Activated T-cell treated with anti-CD3 and anti-CD28 coated beads for 4 hours (primary cell): ENCODE measurements at places on chromosomes 5 and 9.

GRCh38 chr5:13472842-13473241, 471.6 kb downstream of the DNAH5 start:
- DNase-seq: no peak

- DNase-seq: no peak
These were observed 200.6 kb upstream of the NR4A3 start for GRCh38 chr9:99621040-99621439.

- DNase-seq: no peak
These were observed 2104.1 kb upstream of the ACO1 start for GRCh38 chr9:30280229-30280900.

DNA sequence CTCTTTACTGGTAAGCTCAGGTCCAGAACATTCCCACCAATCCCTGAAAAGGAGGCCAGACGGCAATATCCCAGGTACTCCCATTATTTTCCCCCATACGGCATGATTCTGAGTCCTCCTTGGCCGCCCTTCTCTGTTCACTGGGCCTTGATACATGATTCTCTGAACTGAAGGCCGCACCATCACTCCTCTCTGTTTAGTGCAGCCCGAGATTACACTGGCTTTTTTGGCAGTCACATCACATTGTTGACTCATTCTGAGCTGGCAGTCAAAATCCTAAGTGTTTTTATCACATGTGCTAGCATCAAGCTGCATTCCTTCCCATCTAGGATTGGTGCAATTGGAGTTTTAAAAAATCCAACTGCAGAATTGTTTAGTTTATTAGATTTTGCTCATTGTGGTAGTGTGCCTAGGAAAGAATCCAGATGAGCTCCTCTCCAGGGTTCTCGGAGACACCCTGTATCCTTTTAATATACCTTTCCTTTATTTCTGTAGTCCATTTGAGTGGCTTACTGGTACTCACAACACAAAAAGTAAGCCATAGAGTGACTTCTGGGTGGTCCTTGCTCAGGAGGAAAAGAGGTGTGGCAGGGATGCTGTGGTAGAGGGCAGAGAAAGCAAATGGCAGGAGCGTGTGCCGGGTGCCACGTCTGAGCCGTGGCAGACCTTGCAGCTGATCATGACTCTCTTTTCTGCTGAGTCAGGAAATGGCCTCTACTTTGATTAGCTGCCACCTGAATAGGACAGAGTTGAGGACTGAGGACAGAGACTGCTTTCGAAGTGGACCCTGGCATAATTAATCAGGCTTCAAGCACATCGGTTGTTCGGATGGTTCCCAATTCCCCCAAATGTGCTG, 121.1 kb upstream of the IL12B start:
- no peak for DNase-seq

DNA sequence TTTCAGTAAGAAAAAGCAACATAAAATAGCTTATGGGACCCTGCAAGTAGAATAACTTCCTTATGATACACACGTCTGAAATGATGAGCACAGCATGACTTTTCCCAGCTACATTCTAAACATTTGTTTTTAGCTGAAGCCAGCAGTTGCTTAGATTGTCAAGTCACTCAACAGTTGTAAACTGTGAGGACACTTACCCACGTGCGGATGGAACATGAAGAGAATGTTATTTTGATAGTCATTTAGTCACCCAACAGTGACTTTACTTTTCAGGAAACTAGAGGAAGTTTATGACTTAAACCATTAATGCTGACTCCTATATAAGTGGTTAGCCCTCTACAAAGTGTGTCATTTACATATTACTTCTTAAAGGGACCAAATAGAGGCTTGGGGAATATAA, 3.0 kb downstream of the HACD4 start:
- no peak for DNase-seq

GRCh38 chr9:113476511-113476916, 13.0 kb downstream of the RGS3 start:
- DNase-seq: no peak

DNA sequence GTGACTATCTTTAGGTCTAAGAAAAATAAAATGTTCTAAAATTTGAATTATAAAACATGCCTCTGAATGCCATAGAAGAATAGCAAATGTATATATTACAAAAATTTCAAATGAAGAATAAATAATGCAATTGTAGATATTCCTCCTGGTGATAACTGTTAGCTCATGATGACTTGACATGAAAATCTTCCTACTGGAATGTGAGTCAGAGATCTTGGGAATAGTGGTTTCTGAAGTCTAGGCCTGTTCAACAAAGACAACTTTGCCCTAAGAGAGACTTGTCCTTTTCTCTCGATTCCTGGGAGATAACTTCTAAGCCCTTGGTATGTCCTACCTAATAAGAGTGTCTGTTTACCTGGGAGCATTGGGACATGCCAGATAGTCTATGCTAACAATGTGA, 746.3 kb upstream of the RIOK2 start:
- DNase-seq: no peak

- DNase-seq: no peak
These were observed 37.5 kb upstream of the RXRA start for GRCh38 chr9:134288746-134289145.

GRCh38 chr5:76427206-76428140, 24.4 kb downstream of the IQGAP2 start:
- no peak for DNase-seq

DNA sequence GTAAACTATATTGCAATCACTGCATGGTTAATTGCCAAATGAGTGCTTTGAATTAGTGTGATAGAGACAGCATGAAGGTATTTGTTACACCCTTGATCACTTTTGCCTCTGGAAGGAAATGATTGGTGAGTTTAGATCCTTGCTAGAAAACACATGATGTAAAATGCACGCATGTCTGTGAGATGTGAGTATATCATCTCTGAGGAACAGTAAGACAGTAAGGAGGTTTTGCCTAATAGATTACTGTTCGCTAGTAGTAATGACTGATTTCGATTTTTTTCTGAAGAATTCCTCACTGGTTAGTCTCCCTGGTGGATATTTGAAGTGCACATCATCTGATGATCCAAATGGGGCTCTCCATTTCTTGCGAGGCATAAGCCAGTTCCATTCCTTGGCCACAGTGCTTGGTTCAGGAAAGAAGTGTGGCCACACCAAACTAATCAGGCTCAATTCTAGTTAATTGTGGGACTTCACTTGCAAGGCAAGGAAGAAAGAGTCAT, 156.4 kb upstream of the ADRA1B start:
- no peak for DNase-seq

GRCh38 chr5:31317665-31318064, 124.2 kb downstream of the CDH6 start:
- DNase-seq: no peak

- DNase-seq: no peak
These were observed 134.0 kb upstream of the MYO10 start for GRCh38 chr5:17069995-17070511.

GRCh38 chr9:93007529-93008058, 50.9 kb upstream of the SUSD3 start:
- DNase-seq: no peak

GRCh38 chr5:144433140-144433822, 262.6 kb downstream of the KCTD16 start:
- DNase-seq: no peak

DNA sequence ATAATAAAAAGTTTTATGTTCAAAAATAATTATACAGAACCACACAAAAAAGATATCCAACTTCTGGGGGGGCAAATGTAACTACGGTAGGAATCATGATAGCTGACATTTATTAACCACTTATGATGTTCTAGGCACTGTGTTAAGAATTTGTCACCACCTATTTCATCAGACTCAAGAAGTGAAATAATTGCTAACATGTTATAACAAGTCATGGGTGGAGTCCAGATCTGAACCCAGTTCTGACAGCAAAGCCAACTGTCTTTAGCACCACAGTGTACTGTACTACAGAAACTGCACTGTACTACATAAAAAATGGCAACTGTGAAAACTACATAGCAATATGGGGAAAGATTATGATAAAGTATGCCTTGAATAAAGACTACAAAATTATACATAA, 3.0 kb upstream of the SAP30L start:
- no peak for DNase-seq

DNA sequence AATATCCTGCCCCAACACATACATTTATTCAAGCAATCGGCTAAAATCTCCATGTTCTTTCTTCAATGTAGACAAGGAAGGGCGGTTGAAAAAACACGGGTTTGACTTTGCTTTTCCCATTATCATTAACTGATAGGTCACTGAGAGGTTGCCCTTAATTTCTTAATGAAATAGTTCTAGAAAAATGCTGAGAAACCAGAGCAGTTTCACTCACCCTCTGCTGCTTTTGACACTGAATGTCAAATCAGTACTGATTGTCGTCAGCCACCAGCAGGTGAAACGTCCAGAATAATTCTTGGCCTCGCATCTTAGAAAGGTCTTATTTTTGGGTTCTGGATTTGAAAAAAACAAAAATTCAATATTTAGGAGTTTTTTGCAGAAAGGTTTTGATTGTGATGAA, 8.1 kb downstream of the IL12B start:
- DNase-seq: no peak

GRCh38 chr5:95620870-95621838, 1.3 kb downstream of the GPR150 start:
- no peak for DNase-seq

DNA sequence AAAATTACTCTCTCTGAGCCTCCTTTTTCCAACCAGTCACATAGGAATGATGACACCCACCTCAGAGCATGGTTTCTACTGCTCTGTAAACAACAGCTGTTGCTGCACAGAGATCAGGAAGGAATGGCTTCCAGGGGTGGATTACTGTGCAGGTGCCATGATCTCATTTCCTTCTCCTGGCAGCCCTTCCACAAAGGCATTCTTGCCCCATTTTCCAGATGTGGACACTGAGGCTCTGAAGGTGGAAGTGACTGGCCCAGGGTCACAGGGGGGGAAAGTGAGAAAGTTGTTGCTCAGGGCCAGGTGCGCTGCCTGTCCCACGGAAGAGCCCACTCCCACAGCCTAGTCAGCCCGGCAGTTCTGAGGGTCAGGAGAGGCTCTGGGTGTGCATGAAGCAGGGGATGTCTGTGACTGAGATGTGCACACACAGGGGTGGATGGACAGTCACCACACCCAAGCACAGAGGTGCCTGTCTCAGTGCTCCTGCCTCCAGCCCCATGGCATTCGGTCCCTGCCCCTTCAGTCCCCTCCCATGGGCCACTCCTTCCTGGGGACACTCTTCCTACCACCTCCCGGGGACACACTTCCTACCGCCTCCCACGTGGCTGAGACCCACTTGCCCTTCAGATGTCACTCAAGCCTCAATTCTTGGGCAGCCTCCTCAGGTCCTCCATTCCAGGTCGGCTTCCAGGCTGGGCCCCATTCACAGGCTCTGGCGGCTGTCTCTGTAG, 17.0 kb downstream of the FGFR4 start:
- DNase-seq: no peak

GRCh38 chr9:95261890-95262289, 55.6 kb downstream of the FANCC start:
- DNase-seq: no peak

GRCh38 chr9:97041898-97042297, 3.0 kb upstream of the CTSV start:
- DNase-seq: no peak

- no peak for DNase-seq
These were observed 44.8 kb upstream of the C9orf72 start for GRCh38 chr9:27618066-27618465.

DNA sequence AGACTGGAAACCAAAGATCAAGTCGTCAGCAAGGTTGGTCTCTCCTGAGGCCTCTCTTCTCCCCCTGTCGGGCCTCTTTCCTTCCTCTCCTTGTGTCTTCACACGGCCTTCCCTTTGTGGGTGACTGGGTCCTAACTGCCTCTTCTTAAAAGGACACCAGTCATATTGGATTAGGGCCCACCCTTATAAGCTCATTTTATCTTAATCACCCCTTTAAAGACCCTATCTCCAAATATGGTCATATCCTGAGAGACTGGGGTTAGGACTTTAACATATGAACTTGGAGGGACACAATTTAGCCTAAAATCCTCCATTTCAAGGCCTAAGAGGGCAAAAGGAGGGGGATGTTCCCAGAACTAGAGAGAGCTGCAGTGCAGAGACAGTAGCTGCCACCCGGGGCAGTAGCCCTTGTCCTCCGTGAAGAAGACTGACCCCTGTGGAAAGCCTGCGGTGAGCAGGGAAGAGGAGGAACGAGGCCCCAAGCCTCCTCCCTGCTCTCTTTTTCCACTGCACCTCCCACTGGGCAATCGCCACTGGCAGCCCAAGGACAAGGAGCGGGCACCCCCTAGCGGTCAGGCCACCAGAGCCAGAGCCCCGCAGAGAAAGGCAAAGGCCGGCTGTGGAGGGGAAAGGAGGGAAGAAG, 34.9 kb downstream of the CFAP90 start:
- peak; percentile 38 for DNase-seq

- DNase-seq: no peak
These were observed 167.0 kb upstream of the SV2C start for GRCh38 chr5:75916144-75916543.

DNA sequence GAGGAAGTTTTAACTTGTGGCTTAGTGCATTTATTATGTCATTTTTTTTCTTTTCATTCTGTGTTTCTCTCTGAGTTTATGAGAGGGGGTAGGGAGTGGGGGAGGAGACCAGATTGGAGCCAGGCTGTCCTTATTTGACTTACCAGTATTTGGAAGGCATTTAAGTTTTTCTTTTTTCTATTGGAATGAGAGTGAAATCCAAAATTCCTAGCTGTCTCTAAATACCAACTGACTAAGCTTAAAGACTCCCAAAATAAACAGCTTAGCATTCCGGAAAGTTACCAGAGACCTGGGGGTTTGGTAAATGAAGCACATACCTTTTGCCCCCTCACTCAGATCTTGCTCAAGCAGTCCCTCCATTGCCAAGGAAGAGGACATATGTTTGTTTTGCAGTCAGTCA, 581.9 kb upstream of the BRINP1 start:
- no peak for DNase-seq

DNA sequence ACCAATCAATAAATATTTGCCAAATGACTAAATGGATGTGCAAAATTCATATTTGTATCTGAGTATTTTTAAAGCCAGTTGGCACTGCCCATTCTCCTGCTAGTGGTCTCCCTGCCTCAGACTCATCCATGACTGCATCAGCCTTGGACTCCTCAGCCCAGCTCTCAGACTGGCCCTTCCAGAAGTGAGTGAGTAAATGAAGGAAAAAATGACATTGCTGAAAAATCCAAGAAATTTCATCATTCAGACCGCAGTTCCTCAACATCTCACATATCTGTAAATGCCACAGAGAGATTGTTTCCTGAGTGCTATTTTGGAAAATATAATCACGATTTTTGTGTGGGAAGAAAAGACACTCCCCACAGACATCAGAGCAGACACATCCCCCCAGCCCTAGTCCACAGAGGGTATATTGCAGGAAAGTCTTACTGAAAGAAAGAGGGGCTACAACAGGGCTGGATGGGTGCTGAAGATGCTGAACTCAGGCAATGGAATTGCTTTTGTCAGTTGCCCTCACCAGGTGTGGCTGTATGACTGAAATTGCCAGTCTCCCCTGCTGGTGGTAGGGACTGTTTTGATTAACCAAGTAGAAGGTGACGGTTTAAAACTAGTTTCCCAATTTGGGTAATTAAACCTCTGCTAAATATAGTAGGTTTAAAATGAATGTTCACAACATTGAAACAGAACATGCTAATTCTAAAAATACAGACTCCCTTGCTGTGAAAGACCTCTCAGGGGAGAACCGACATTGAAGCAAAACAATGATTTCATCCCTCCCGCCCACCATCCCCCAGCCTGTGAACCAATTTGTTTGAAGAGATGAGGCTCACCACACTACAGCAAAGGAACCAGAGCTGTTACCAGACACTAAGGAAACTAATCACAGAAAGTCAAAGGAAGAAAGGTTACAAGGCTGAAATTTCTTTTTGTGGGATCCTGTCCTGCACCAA, 158.8 kb downstream of the DEPDC1B start:
- DNase-seq: no peak

GRCh38 chr5:93277051-93277450, 304.0 kb downstream of the NR2F1-AS1 start:
- DNase-seq: no peak

- no peak for DNase-seq
These were observed 110.9 kb downstream of the MACIR start for GRCh38 chr5:103369125-103370120.
